ENCODE measurements at places on chromosomes 2 and 18.
A peak's percentile ranks its signal among the peaks of the same experiment; 100 is the strongest.

GRCh38 chr2:69183659-69184058 is 170.7 kb downstream of the ANTXR1 start:
- no peak for DNase-seq

DNA sequence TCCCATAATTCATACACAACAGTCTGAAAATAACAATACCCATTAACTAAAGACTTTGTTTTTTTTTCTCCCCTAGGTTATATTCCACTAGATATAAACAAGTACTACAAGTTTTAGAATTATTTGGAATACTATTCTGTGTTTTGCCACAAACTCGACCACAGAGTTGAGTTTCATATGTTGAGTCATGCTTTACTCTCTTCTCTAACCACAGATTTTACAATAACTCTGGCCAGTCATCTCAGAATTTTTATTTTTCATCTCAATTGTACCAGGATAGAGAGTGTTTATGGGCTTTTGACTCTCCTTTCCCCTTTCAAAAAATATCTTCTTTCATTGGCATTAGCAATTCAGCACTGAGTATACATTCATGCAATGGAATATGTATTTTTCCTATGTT is 348.7 kb upstream of the GALNT5 start:
- peak; percentile 21 for DNase-seq

DNA sequence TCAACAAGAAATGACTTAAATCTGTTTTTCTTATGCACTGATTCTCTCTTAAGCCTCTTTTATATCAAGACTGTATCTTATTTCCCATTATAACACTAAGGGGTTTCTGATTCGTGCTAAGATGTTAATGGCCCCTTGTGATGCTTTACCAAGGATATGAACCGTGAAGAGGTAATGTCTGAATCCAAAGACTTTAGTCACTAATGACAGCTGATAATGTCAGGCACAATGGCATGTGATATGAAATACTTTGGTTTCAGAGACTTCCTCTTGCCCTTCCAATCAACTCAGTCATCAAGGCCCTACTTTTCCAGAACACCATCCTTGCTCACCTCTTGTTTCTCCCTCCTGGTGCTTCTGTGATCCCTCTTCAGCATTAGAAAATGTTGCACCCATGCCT is 262.8 kb downstream of the KCNE4 start:
- DNase-seq, result no peak

DNA sequence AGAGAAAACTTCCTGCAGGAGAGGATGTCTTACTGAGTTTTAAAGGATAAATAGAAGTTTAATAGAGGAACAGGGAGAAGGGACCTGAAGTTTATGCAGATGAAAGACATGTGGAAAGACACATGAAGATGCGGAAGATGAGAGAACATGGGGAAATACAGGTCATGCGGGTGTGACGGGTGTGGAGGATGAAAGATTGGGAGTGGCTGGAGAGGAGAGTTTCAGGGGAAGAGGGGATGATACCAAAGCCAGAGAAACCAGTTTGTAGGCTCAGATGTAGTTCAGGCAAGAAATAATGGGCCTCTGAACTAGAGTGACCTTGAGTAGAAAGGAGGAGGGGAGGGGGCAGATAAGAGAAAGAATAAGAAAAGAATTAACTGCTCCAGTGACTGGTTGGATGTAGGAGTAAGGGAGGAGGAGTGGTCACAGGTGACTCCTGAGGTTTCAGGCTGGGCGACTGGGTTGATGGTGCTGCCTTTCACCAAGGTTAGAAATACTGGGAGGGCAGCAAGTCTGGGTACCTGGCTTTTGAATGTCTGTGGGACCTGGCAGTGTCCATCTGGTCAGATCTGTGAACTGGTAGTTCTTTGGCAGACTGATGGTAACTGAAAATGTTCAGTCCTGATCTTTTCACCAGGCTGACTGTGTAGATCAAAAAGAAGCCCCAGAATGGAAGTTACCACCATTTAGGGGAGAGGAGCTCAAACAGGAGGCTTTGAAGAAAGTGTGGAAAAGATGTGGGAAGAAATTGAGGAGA is 69.4 kb downstream of the TET3 start:
- DNase-seq, result no peak

GRCh38 chr2:54579682-54580620 is 123.8 kb downstream of the SPTBN1 start:
- DNase-seq, result peak; percentile 88

DNA sequence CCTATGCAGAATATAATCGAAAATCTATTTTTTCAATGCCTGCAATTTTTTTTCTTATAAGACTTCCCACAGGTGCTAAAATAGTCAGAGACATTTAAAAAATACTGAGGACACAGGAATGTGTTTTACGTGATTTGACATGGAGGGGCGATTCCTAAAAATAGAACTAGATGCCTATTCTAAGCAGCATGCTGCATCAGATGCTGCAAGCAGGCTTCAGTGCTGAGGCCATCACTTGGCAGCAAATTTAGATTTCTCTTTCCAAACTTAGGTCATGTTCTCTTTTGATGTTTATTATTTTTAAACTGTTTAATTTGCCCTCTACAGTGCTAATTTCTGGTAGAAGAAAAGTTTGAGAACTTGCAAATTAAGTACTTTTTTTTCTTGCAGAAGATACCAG is 43.7 kb upstream of the NCK2 start:
- DNase-seq, result no peak

GRCh38 chr18:3782901-3783300 is 332.9 kb downstream of the TGIF1 start:
- no peak for DNase-seq

GRCh38 chr2:2325516-2325915 is 5.6 kb downstream of the MYT1L start:
- no peak for DNase-seq

GRCh38 chr2:54958717-54959371 is 91.4 kb downstream of the RTN4 start:
- no peak for DNase-seq

DNA sequence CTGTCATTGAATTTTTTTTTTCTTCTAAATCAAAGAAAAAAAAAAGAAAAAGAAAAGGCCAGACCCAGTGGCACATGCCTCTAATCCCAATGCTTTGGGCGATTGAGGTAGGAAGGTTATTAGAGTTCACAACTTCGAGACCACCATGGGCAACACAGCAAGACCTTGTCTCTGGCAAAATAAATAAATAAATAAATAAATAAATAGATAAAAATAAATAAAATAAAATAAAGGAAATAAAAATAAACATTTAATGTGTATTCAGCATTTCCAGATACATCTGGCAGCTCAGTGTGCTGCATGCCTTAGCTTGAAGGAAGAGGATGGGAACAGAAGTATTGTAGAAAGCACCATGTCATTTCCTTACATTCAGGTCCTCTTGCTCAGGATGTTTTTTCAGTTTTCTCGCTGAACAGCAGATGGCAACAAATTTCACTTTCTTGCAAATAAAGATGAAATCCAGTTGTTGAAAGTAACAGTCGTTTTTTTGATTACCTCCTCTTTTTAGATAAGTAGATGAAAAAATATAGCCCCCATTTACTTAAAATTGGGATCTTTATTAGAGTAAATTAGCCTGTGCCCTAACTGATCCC is 25.7 kb upstream of the FAM178B start:
- peak; percentile 69 for DNase-seq

GRCh38 chr2:27701676-27702075 is 38.0 kb downstream of the SLC4A1AP start:
- no peak for DNase-seq

GRCh38 chr18:76622651-76623050 is 127.6 kb upstream of the ZNF516 start:
- DNase-seq, result no peak

DNA sequence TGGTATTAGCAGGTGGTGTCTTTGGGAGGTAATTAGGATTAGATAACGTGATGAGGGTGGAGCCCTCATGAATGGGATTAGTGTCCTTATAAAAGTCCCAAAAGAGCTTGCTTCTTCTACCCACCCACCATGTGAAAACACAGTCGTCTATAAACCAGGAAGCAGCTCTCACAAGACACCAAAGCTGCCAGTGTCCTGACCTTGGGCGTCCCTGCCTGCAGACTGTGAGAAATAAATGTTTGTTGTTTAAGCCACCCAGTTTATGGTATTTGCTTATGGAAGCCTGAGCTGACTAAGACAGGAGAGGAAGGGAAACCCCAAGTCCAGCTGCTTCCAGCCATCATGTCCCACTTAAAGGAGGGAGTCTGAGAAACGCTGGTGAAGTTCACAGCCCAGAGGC is 13.6 kb downstream of the ADI1 start:
- DNase-seq, result peak; percentile 64

GRCh38 chr2:128720080-128721022 is 401.7 kb upstream of the HS6ST1 start:
- DNase-seq, result no peak

DNA sequence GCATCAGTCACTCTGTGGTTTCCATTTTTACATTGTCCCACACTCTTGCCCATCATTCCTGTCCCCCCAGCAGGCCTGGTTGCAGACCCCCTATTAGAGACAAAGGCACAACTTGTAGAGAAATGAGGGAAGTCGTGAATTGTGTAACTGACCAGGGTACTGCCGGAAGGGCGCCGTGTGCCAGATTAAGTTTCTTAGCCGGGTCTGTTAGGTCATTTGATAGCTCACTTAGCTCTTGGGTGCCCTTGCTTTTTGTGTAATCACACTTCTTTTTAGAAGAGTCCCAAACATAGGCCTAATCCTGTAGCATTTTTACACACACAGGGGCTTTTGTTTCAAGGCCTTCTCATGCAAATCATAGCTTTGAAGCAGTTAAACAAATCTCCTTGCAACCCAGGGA is 87.2 kb downstream of the CTAGE1 start:
- DNase-seq, result no peak

- no peak for DNase-seq
Observed at GRCh38 chr18:48555465-48555995, 16.7 kb downstream of the CTIF start.

DNA sequence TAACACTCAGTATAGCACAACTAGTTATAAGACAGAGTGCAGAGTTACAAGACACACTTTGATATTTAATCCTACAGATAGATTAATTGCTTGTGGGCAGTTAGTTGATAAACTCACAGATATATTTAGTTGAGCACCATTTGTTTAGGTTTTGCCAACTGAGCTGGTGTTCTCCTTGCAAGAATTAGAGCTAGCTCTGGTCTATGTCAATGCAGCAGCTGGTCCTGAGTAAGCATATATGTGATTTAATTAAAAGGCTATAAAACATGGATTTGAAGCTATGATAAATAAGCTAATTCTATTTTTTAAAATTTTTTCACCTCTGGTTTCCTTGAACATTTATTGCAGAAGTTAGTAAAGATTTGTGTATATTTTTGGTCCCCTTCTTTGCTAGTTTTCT is 35.6 kb downstream of the GPD2 start:
- no peak for DNase-seq

- no peak for DNase-seq
Observed at GRCh38 chr2:86441392-86441881, 266 bp downstream of the KDM3A start.

DNA sequence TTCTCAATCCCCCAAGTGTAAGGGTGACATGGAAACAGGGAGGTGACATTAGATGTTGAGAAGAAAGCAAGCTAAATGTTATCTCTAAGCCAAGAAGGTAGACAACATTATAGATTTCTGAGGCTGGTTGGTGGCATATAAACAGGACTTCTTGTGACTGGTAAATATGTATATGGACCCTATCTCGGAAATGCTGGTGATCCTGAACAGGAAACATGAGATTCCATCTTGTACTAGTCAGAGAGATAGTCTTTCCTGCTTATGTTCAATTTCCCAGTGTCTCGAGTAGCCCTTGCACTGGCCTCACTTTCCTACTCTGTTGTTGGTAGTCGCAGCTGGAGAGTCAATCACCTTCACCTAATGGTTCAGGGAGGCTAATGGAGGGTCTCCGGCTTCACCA is 26.8 kb downstream of the MOGAT1 start:
- DNase-seq, result no peak

Measured in GM12865 (cell line).